ENCODE measurements at places on chromosomes 3 and 15.
A peak's percentile ranks its signal among the peaks of the same experiment; 100 is the strongest.

GRCh38 chr3:177680472-177680821 is 483.2 kb upstream of the TBL1XR1 start:
- no peak for DNase-seq

DNA sequence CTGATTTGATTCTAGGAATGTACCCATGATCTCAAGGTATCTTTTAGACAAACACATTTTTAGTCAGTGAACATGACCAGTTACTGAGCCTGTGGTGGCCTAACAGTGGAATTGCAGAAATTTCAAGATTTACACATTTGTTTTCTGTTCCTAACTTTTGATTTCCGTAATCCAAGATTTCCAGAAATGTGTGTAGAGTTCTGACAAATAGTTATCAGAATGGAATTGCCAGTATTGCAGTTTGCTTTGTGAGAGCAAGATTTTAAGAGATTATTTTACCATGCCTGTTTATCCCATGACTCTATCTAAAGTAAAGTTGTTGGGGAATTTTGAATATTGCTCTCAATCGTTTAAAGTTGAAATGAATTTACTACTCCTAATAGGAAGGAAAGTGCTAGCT is 11.7 kb upstream of the UTS2B start:
- DNase-seq, result no peak

GRCh38 chr15:69713726-69714559 is 261.3 kb downstream of the RPLP1 start:
- no peak for DNase-seq

- no peak for DNase-seq
Observed at GRCh38 chr3:121411523-121411922, 134.3 kb downstream of the POLQ start.

GRCh38 chr3:189404024-189404423 is 227.2 kb upstream of the TP63 start:
- no peak for DNase-seq

DNA sequence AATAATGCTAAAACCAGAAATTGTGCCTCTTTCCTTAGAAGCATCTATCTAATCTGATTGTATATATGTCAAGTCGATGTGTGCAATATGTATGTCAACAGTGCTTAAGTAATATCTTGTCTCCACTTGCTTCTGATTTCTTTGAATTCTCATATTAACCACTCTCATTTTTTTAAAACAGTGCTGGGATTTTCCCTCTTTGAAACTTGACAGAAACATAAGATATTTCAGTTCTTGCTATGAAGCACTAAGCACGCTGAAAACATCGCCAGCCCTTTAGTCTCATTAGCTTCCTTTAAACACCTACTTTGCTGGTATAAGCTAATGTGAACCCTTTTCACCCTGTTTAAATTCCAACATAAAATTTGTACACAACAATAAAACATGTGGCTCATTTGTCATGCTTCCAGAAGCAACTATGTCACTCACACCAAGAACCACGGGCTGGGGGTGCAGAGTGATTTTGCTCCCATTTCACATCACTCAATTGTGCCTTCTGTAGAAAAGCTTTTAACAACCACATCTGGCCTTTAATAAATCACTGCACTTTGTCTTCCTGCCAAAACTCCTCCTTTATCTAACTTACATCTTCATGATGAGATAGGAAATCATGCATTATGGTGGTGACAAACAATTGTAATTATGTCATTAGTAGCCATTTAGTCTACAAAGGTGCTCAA is 185.2 kb downstream of the FOXP1 start:
- no peak for DNase-seq

- DNase-seq, result no peak
Observed at GRCh38 chr3:12991481-12991837, 81.8 kb downstream of the IQSEC1 start.

DNA sequence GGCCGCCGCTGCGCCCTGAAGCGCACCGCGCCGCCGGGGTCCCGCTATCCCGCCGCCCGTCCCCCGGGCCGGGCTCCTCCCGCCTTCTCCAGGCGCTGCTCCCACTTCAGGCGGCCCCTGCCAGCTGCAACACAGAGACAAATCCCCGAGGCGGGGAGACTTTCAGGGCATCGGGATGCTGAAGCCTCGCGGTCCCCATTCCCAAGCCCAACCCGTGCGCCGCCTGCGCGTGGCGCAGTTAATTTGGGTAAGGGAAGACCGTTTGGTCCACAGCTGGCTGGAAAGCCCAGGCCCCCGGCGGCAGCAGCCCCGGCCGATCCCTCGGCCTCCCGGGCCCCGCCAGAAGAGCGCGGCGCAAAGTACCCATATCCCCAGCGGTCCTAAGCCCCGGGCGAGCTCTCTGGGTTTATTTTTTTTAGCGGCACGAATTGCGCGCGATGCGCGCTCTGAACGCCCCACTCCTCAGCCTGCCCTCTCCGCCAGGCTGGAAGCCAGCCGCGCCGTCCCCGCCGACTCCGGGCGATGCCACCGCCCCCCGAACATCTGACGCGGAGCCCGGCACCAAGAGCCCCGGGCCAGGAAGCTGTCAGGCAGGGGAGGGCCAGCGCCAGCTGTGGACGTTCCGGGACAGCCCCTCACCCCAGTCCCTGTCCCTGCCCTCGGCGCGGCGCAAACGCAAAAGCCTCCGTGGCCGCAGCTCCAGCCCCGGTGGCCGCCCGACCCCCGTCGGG is 517 bp downstream of the FBN1 start:
- peak; percentile 57 for DNase-seq

DNA sequence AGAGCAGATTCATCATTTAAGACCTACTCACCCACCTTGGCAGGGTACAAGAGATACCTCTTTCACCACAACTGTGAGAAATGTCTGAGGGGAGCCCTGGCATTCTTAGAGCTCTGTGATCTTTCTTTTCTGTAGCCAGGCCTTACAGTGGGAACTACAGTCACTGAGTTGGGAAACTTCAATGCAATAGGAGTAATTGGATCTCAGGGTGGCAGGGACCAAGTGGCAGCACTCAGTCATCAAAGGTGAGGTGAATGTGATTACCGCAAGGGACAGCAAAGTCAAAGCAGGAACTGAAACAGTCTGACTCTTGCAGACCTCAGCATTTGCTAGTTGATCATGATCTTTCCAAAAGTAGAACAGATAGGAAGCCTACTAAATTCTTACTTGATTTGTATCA is 7.2 kb upstream of the MCF2L2 start:
- no peak for DNase-seq

GRCh38 chr3:55486101-55486856 is 827 bp downstream of the WNT5A start:
- DNase-seq, result no peak

DNA sequence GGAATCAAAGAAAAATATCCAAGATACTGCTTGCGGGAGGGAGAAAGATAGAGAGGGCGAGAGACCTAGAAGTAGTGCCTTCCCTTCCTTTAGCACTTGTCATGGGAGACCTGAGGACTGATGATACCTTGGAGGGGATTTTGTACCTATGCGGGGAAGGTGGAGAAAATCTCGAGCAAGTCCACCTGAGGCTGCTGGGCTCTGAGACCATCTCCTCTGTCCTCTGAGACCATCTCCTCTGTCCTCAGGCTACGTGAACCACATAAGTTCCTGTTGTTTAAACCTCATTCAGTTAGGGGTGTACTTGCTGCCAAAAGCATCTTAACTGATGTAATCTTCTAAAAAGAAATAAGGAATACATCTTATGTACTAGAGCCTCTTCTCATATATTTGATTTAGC is 164.9 kb downstream of the NR2F2 start:
- DNase-seq, result no peak

DNA sequence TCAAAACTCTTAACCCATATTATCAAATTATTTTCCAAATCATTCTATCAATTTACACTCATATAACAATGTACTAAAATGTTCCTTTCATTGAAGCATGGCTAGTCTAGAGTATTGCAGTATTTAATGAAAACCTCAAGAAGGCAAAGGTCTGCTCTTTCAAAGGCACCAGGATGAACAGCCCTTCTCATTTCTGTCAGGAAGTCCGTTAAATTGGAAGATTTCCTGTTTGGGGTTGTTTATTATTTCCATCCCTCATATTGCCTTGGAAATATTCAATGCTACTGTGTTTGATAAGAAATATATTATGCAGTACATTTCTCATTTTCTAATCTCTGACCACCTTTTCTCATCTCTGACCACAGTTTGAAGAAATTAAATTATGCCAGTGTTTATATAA is 25.1 kb downstream of the ACKR4 start:
- no peak for DNase-seq

DNA sequence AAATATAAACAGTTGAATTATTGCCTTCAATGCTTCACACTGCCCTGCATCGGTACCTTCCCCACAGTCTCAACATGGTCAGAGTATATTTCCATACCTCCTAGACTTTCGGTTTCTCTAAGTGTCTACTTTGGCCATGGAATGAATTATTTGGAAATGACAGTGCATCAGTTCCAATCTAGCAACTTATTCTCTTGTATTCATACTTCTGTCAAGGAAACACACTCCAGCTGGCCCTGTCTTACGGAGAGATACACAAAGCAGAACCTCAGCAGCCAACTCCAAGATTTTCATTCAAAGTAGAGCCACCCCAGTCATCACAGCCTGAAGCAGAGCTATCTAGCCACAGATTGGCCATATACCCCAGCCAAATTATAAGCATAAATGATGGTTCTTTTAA is 518.4 kb upstream of the UBE2E2 start:
- DNase-seq, result no peak

GRCh38 chr3:31918179-31919150 is 62.6 kb downstream of the OSBPL10 start:
- no peak for DNase-seq

- peak; percentile 30 for DNase-seq
Observed at GRCh38 chr15:51830276-51830806, 888 bp downstream of the TMOD3 start.

DNA sequence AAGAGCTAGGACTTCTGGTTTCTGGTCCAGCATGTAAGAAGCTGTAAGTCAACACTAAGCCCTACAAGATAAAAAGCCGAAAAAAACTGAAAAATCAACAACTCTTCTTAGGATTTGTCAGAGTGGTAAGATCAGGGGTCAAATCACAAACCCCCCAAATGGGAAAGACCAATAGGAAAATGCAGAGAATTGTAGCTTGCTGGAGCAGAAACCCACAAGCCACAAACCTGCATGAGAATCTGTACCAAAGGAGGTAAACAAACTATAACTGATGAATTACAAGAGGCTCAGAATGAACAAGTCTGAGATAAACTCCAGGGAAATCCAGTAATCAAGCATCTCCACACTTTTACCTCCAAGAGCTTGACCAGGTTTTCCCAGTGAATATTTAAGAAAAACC is 36.0 kb downstream of the RFX7 start:
- no peak for DNase-seq

GRCh38 chr3:180329187-180329586 is 272.8 kb upstream of the TTC14 start:
- no peak for DNase-seq

DNA sequence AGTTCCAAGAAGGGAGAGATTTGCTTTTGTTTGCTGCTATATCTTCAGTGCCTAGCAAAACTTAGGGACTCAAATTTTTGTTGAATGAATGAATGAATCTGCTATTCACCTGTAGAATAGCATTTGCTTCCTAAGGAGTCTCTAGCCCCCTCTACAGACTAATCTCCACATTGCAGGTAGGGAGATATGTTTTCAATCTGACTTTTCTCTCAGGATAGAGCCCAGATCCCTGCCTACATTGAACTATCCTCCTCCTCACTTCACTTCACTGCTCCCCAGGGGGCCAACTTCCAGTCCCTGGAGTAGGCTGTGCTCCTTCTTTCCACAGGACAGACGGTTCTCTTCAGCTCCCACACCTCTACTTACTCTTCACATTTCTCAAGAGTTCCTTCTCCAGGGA is 81.9 kb upstream of the PTX3 start:
- peak; percentile 11 for DNase-seq

- no peak for DNase-seq
Observed at GRCh38 chr15:63889831-63890230, 56.1 kb upstream of the HERC1 start.

DNA sequence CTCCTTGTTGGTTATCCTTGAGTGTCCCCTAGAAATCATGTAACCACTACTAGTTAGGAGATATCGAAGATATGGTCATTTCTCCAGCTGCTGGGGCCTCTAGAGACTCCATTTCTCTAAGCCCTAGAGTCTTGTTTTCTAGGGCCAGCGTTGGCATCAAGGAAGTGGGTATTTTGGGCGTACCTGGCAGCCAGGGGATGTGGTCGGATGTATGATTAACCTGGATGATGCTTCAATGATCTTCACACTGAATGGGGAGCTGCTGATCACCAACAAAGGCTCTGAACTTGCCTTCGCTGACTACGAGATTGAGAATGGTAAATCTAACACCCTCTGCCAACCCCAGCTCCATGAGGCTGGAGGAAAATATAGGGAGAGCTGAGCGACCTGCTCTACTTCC is 325.5 kb downstream of the RYR3 start:
- DNase-seq, result no peak

DNA sequence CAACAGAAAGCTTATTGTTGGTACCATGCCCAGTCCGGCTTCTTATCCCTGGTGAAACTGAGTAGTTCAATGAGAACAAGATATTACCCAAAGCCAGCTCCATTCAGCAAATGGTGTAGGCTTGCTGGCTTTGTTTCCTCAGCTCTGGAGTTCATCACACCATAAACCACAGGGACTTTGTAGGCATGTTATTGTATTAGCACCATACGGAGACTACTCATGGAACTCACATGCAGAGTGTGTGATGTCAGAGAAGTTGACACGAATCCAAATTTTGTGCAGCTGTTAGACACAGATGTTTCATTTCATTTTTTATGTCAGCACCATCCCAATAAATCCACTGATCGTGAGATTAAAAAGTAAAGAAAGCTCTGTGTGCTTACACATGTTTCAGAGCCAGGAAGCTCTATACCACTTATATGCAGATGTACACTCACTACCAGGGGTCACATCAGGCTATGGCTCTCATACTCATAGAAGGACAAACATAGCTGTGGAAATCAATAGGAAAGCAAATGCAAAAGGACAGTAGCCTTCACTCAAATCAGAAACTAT is 63.4 kb upstream of the LEKR1 start:
- DNase-seq, result no peak

DNA sequence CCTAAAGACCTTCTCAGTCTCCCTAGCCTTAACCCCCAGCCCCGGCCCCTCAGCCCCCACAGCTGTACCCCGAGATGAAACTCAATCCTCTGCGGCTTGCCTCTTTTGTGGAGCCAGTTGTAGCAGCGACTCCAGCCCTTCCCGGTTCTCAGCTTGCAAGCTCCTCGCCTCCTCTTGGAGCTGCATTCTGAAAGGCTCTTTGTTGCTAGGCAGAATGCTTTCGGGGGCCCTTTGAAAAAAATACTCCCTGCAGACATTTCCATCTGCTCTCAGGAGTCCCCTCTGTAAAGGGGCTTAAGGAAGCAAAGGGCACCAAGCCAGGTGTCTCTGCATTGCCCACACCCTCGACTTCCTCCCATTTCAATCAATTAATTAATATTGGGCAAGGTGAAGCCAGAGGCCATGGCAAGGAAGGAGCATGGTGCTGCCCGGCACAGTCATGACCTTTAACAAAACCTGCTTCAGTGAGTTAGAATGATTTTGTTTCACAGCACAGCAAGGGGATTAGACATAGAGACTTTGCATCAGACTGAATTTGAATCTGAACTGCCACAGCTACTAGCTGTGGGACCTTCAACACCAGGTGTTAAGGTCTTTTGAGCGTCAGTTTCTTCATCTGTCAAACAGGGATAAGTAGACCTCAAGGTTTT is 65.5 kb downstream of the SRGAP3 start:
- DNase-seq, result no peak

Data from hematopoietic multipotent progenitor cell treated with erythropoietin and hydrocortisone succinate and interleukin-3 and kit ligand, for 6 days (in vitro differentiated cells).